ENCODE measurements at places on chromosomes 4 and X.

DNA sequence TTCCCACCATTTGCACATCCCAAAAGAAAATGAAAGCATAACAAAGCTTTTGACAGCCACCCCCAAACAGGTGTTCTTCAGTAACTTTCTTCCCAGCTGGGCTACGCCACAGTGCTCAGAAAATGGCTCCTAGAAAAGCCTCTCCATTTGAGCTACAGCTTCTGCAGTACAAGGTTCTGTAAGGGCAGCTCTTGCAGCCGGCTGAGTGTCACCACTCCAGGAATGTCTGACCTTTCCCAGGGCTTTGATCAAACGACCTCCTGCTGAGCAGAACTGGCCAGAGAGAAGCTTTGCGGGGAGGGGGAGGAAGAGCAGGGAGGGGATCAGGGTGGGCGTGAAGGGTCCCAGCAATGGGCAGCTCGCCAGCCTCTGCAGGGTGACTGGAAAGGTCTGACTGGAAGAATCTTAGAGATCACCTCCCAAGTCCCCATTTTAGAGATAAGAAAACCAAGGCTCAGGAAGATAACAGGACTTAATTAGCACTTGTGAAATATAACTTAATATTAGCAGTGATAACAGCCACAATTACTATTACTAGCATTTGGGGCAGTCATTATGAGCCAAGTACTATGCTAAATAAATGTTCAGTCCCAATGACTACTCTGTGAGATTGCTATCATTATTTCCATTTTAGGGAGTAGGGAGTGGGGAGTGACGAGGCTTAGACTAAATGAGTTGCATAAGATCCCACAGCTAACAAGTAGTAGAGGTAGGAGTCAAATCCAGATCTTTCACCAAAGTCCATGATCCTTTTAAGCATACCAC, 51.1 kb downstream of the LEF1 start:
- DNase-seq, result no peak

GRCh38 chrX:143171703-143172102, 146.0 kb downstream of the SPANXN4 start:
- no peak for DNase-seq

DNA sequence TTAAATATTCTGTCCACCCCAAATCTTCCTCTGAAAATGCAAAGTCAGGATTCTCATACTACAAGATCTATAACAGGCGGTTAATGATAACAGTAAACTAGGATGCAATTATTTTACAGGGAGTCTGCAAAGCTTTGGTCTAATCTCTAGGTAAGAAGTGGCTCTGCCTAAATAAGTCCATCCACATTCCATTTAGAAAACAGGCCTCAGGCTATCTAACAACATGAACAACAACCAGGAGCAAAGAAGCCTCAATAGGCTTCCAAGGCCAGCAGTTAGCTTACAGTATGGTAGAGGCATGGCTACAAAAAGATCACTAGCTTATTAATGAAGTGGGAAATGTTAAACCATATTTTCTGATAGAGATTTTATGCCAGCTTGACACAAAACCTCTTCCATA, 6.4 kb downstream of the MAB21L2 start:
- DNase-seq, result no peak

- no peak for DNase-seq
Observed at GRCh38 chr4:183620421-183620820, 38.6 kb downstream of the RWDD4 start.

- DNase-seq, result no peak
Observed at GRCh38 chr4:111943796-111944203, 201.5 kb upstream of the FAM241A start.
